IPS DF 19.7 (cell line): ENCODE measurements at places on chromosomes 1 and 21.

DNA sequence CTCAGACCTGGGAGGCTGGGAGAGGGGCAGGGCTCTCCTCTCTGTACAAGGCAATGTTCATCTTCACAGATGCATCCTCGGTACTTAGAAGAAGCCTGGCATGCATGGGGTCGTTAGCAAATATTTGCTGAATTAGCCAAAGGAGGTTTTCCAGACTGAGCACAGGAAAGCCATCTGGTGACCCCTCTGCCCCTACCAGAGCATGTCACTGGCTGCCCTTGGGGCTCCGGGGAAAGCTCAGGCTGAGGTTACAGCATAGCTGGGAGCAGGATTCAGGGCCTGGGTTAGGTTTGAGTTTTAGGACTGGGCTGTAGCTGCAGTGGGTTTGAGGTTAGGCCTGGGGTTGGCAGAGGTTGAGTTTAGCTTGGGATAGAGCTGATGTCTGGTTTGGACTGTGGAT is 43.4 kb upstream of the ZBTB40 start:
- DNase-seq: no peak

- no peak for DNase-seq
Observed at GRCh38 chr1:90963651-90964050, 58.2 kb downstream of the ZNF644 start.

- DNase-seq: no peak
Observed at GRCh38 chr1:206925106-206925736, 3.5 kb upstream of the FCMR start.

GRCh38 chr1:168236836-168237611 is 11.2 kb downstream of the SFT2D2 start:
- no peak for DNase-seq
